Smooth muscle cell of the brain vasculature (primary cell): ENCODE measurements at places on chromosomes 13 and 19.

- no peak for DNase-seq
Measured at GRCh38 chr13:79987761-79988160, 353.2 kb downstream of the SPRY2 start.

GRCh38 chr13:108680011-108680410 lies 50.6 kb downstream of the MYO16 start:
- no peak for DNase-seq

- DNase-seq = no peak
Measured at GRCh38 chr19:22882797-22883196, 50.7 kb downstream of the ZNF723 start.

DNA sequence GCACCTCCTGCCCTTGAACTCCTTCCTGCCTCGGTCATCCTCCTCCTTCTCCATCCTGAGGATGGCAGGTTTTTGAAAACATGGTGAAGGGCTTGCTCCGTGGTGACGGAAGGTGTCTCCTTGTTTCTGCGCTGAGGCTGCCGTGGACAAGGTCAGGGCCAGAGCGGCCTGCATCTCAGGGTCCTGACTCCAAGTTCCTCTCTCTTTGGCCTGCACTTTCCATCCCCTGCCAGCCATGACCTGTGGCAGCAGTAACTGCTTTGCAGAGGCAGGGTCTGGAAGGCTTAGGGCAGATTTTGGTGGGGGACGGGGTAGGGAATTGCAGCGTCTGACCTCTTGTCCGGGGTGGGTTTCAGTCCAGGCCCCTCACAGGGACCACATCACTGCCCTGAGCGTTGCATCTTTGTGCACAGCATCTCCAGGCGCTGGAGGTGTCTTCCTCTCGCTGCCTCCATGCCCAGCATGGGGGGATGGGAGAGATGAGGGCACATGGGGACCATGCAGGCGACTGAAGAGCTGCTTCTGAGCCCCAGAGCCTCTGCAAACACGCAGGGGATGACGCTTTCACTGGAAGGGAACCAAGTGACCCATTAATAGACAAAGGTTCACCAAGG lies 216.8 kb downstream of the TEX29 start:
- no peak for DNase-seq

GRCh38 chr13:73011751-73012150 lies 47.1 kb upstream of the KLF5 start:
- DNase-seq = no peak

GRCh38 chr19:29845574-29846176 lies 33.9 kb downstream of the CCNE1 start:
- no peak for DNase-seq

DNA sequence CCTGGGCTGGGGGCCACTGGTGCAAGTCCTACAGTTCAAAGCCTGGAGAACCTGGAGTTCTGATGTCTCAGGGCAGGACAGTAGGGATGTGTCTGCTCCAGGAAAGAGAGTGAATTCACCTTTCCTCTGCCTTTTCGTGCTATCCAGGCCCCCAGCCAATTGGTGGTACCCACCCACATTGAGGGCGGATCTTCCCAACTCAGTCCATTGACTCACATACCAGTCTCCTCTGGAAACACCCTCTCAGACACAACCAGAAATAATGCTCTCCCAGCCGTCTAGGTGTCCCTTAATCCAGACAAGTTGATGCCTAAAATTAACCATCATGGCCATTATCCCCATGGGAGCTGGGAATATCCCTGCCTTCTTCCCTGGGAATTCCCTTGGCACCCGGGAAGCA lies 38.8 kb upstream of the CHST8 start:
- no peak for DNase-seq
